ENCODE measurements at places on chromosomes 4 and X.

- DNase-seq: no peak
These were observed 234.7 kb upstream of the DIAPH2 start for GRCh38 chrX:96449896-96450295.

DNA sequence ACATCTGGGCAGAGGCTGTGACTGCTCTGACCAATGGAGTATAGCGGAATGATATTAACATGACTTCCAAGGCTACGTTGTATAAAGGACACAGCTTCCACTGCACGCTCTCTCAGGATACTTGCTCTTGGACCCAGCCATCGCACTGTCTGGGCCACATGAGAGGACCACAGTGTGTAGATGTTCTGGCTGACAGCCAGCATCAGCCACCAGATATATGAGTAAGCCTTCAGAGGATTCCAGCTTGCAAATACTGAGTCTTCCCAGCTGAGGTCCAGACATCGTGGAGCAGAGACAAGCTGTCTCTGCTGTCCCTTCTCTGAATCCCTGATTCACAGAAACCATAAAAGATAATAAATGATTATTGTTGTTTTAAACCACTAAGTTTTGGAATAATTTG, 146.8 kb upstream of the USP9X start:
- no peak for DNase-seq

DNA sequence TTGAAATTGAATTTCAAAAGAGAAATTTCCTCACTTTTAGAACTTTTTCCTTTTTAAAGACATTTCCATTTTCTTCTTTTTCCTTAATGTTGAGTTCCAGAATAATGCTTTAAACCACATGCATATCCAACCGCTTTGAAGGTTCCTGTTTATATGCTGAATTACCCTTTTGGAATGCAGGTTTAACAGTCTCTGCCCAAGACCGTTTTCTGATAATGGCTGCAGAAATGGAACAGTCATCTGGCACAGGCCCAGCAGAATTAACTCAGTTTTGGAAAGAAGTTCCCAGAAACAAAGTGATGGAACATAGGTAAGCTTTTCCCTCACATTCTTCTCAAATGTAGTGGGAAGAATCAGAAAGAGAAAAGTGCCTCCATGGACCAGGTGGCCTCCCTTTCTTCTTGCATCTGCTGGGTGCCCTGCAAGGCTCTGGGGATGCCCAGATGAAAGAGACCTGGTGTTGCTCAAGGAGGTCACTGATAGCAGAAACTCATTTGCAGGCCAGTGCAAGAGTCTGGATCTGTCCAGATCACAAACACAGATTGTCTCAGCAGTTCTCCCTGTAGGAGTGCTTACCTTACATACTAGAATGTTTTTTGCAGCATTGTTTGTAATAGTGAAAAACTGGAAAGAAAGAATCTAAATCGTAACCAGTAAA, 42.9 kb downstream of the MOSPD2 start:
- DNase-seq: no peak

- no peak for DNase-seq
These were observed 222.2 kb upstream of the DKK2 start for GRCh38 chr4:107258359-107258758.

GRCh38 chr4:36010397-36010929, 233.9 kb downstream of the ARAP2 start:
- DNase-seq: no peak
